ENCODE measurements at places on chromosomes 3 and 15.

GRCh38 chr3:17747174-17747889 is 4.9 kb upstream of the TBC1D5 start:
- no peak for DNase-seq

- DNase-seq = no peak
Observed at GRCh38 chr3:88640581-88640980, 466.8 kb upstream of the EPHA3 start.

GRCh38 chr3:33941804-33942203 is 143.4 kb downstream of the PDCD6IP start:
- DNase-seq = no peak

DNA sequence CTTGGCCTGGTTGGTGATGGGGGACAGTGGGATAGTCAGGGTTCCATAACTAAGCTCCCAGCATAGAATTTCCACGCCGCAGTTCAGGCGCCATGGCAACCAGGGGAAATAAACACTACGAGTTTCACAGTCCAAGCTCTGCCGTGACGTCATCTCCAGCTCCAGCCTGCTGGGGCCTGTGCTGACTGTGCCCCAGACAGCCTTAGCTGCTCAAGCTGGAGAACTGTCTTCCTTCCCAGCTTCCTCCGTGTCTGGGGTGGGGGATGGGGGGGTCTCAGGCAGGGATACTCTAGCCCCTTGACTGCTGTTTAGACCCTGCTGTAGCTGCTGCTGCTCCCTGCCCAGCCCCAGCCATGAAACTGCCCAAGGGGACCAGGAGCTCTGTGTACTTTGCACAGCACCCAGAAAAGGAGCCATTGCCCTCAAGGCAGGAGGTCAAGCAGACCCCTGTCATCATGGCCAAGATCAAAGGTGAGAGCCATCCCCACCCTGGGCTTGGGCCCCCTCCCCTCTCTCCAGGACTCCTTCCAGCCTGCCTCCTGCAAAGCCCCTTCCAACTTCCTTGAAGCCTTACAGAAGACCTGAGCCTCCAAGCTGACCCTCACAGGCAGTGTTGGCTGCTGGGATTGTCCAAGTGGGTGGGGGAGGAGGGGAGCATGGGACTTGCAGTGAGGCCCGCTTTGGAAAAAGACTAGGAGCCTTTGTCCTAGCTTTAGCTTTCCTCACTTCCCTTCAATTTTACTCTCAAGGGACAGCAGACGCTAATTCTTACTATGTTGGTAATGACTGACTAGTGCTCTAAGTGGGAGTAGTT is 11.4 kb upstream of the CSPG4 start:
- DNase-seq = no peak

GRCh38 chr3:185939721-185940120 is 1.9 kb upstream of the TRA2B start:
- no peak for DNase-seq

DNA sequence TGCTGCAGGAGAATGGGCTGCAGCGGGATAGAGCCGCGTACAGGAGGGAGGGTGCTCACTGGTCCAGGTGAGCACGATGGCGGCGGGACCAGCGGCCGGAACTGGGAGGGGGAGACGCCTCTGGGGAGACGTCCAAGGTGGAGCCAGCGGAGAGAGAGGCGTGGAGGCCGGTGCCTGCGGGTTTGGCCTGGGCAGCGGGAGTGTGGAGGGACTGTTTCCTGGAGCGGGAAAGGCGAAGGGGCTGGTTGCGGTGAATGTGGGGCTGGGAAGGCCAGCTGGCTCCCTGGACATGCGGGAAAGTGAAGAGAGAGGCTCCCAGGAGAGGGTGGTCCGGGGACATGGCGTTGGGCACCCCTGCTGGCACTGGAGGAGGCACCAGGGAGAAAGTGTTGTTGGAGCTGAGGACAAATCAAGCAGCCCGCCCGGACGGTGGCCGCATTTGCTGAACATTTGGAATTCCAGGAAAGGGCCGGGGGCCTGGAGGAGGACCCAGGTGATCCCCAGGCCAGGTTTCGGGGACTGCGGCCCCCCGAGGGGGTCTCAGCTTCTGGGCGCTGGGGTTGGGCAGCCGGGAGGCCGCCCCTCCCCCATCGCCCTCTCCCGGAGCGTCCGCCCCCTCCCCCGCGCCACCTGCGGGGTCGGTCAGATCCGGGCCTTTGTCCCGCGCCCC is 34.3 kb downstream of the DNAJB8 start:
- DNase-seq = no peak

GRCh38 chr3:139674571-139675260 is 3.1 kb downstream of the NMNAT3 start:
- no peak for DNase-seq

GRCh38 chr3:139020868-139021234 is at the start of gene PRR23B:
Gene PRR23B, minus strand, starts transcription at chr3:139020926. Its CDS starts 265 bp downstream, at chr3:139020661.
- DNase-seq = no peak

GRCh38 chr15:60788692-60789103 is 309.8 kb upstream of the ICE2 start:
- no peak for DNase-seq

- DNase-seq = no peak
Observed at GRCh38 chr3:195071916-195072820, 198.8 kb downstream of the XXYLT1 start.

- no peak for DNase-seq
Observed at GRCh38 chr3:156108616-156109015, 11.8 kb upstream of the KCNAB1 start.

DNA sequence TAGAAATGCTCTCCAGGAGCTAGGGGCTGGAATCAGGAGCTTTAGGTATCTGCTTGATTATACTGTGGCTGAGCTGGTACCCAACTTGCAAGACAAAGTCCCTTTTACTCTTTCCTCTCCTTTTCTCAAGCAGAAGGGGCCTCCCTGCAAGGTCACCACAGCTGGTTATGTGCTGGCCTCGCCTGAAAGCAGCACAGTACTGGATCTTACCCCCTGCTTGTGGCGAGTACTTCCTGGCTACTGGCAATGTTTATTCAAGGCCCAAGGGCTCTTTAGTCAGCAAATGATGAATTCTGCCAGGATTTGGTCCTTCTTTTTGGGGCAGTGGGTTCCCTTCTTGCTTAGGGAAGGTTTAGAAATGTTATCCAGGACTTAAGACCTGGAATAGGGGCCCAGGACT is 234.6 kb downstream of the RAP2B start:
- no peak for DNase-seq

- peak; percentile 1 for DNase-seq
Observed at GRCh38 chr3:137121704-137122314, 164.0 kb downstream of the IL20RB start.

- no peak for DNase-seq
Observed at GRCh38 chr15:40445421-40445922, 4.7 kb downstream of the BAHD1 start.

- DNase-seq = no peak
Observed at GRCh38 chr3:32583708-32584107, 13.1 kb upstream of the DYNC1LI1 start.

GRCh38 chr3:69809076-69809835 is 70.0 kb downstream of the MITF start:
- no peak for DNase-seq

GRCh38 chr3:122283796-122284445 is 41.1 kb upstream of the CSTA start:
- DNase-seq = no peak

- DNase-seq = no peak
Observed at GRCh38 chr15:70566047-70566835, 197.1 kb downstream of the UACA start.

- DNase-seq = no peak
Observed at GRCh38 chr3:36650271-36650671, 114.1 kb downstream of the DCLK3 start.

- no peak for DNase-seq
Observed at GRCh38 chr3:197440717-197441303, 115.0 kb downstream of the BDH1 start.

GRCh38 chr3:47536967-47537366 is 23.5 kb upstream of the ELP6 start:
- no peak for DNase-seq

DNA sequence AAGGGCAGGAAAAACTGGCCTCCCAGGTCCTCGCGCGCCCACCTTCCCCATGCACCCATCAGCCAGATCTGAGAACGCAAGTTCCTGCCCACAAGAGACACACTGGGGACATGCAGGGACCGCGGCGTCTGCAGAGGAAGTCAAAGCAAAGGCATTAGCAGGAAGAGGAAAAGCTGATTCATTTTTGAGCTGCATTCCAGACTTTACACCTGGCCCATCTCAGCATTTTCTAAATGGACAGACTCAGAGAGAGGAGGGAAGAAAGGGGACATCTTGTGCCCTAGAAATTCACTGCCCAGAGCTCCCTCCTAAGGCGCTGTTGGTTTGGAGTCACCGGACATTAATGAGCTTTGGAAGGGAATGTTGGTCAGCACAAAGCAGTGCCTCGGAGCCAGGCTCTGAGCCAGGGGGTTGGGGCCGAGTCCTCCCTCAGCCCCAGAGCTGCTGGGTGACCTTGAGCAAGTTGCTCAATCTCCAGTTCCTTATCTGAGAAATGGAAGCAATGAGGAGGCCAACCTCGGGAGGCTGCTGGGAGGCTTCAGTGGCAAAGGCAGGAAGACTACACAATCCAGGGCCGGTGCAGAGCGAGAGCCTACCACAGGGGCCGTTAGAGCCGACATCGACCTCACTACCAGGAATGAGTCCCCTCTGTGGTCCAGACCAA is 150.5 kb upstream of the IQSEC1 start:
- no peak for DNase-seq

GRCh38 chr3:3157484-3157883 is 22.0 kb downstream of the CRBN start:
- DNase-seq = no peak

- DNase-seq = no peak
Observed at GRCh38 chr3:152019508-152019907, 146.1 kb downstream of the SUCNR1 start.

DNA sequence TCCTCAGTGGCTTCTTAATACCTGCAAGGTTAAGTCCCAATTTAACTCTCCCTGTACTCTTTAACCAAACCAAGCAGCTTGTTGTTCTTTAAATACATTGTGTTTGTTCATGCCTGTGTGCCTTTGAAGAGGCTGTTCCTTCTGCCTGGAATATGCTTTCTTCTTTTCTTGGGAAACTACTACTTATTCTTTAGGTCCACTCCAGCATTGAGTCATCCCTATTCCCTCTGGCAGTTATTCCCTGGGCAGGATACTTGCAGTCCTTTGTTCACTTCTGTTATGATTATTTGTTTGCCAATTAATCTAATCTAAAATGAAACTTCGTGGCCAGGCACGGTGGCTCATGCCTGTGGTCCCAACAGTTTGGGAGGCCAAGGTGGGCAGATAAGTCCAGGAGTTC is 139.3 kb downstream of the ZNF609 start:
- DNase-seq = no peak

DNA sequence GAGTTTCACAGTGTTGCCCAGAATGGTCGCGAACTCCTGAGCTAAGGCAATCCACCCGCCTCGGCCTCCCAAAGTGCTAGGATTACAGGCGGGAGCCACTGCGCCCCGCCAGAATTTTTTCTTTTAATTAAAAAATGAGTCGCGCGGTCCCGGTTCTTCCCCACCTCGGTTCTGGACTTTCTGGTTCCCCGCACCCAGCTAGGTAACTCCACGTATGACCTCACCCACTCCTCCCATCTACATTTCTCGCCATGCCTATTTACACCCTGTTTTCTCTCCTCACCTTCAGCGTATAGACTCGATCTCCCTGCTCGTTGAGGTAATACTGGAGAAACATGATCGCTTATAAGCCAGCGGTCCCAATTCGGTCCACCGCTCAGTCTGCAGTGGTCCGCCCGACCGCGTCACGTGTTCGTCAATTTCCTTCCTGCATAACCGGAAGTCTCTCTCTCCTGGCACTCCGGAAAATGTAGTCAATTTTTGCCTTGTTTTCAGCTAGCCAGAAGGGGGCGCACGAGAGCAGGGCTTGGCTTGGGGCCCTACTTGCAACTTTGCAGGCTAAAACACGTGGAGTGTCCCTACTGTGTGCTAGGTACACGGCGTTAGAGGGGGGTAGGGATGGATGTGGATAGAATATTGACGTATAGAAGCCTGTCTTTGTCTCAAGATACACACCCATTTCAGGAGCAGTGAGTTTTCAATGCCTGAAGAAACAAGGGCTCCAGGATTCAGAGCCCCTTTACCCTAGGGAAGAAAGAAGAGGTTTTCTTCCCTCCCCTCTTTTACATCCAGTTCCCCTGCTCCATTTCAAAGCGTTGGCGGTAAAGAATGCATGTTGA is at the start of the genes NOP10 and NUTM1:
Gene NOP10, minus strand, starts transcription at position 400 of the 839 bp plus-strand sequence. Its CDS starts 63 bp downstream, at position 337.
Gene NUTM1, plus strand, starts transcription at position 579 of the 839 bp plus-strand sequence. CDS start 382 bp downstream, outside the sequence.
- peak; percentile 93 for DNase-seq

- DNase-seq = no peak
Observed at GRCh38 chr3:130779486-130779885, 32.9 kb upstream of the PIK3R4 start.

DNA sequence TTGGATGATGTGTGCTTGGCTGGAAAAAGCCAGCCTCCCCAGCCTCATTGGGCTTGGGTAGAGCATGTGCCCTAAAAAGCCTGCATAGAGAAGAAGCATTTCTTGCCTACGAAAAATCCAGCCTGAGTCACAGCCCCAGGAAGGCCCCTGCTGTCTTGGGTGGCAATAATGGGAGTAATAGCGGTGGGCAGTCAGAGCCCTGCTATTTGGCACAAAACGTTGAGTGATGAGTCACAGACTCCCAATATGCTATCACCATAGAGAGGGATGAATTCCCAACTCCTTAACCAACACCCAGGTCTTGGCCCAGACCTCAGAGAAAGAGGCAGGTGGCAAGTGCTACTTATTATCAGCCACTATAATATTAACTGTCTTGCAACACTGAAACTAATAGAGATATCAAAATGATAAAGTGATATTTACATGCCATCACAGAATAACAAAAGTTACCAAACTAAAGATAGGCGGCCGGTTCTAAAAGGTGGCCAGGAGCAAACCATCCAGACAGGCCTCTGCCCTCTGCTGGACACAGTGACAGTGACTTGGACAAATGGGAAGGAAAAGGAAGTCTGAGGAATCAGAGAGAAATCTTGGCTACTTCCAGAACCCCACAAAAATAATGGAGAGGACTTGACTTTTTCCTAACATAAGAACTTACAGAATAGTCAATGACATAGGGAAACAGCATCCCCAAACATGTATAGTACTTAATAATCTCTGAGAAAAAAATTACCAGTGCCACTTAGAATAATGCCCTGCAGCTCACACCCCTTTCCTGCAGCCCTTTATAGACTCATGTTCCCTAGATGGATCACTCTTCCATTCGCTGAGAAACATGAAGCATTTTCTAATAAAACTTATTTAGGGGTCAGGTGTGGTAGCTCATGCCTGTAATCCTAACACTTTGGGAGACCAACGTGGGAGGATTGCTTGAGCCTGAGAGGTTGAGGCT is 51.9 kb upstream of the MUC13 start:
- no peak for DNase-seq

GRCh38 chr3:61460636-61461035 is 100.7 kb upstream of the PTPRG start:
- no peak for DNase-seq

- no peak for DNase-seq
Observed at GRCh38 chr3:158908187-158908734, 106.4 kb downstream of the MFSD1 start.

DNA sequence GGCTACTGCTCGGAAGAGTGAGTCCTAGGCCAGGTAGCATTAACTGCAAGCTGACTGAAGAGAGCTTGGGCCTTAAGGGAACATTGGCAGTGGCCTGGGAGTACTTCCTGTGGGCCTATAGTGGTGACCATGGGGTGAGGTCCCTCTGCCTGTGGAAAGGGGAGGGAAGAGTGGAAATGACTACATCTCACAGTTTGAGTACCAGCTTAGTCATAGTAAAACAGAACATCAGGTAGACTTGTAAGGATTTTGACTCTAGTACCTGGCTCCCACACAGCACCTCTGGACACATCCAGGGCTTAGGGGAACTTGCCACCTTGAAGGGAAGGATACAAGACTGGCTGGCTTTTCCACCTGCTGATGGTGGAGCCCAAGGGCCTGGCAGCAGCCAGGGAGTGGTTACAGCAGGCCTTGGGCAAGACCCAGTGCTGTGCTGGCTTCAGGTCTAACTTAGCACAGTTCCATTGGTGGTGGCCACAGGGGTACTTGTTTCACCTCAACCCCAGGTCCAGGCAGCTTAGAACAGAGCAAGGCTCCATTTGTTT is 147.8 kb downstream of the SLC9A9 start:
- DNase-seq = no peak

All from stimulated activated CD8-positive, alpha-beta memory T cell treated with anti-CD3 and anti-CD28 coated beads, Interleukin-4, amount 100 ng/mL, for 24 hours (primary cell).